Sciatic nerve (tissue), 2 donors: ENCODE measurements at places on chromosomes 6 and 20. TPM values are rescaled to one million over a fixed set of nuclear protein-coding genes. Genes with fewer than 3 reads are reported as not detected.

OTOR gene
- not detected for total RNA-seq

PREP gene
- 19.8 TPM for total RNA-seq

ZSCAN31 gene
- total RNA-seq = 17.4 TPM

RAMACL gene
- 4.3 TPM for total RNA-seq

DLK2 gene
- total RNA-seq = 0.45 TPM

DNA sequence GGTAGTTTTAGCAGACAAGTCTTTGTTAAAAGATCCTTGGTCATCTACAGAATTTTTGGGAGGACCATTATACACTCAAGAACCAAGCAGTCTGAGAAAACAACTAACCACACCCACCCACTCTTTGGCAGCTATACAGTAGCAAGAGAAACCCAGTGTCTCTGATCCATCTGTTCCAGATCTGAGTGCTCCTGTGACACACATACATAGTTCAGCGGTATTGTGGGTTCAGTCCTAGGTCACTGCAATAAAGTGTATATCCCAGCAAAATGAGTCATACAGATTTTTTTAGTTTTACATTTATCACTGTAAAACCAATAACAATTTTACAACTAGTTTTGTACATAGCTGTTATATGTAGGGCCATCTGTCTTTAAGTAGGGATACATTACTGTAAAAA lies 47.4 kb upstream of the PAK5 start:
- no peak for DNase-seq

- no peak for DNase-seq
These were observed 80.1 kb downstream of the CD164 start for GRCh38 chr6:109302176-109302575.

- DNase-seq = no peak
These were observed 20.6 kb downstream of the EDN3 start for GRCh38 chr20:59320854-59321647.

GRCh38 chr6:57193177-57193576 lies 21.1 kb downstream of the BAG2 start:
- DNase-seq = no peak

DNA sequence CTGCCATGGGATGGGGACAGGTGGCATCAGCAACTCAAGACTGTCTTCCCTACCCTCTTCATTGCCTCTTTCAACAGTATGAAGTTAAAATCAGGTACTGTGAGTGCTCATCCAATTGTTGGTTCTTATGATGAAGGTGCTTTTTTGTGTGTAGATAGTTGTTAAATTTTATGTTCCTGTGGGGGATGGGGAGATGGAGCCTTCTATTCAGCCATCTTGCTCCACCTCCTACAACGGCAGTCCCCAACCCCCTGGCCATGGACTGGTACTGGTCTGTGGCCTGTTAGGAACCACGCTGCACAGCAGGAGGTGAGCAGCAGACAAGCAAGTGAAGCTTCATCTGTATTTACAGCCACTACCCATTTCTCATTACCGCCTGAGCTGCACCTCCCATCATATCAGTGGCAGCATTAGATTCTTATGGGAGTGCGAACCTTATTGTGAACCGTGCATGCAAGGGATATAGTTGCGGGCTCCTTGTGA lies 47.8 kb upstream of the TOP1 start:
- no peak for DNase-seq
